HT1080 (cell line): ENCODE measurements at places on chromosomes 1 and 21. TPM values are rescaled to one million over a fixed set of nuclear protein-coding genes. Genes with fewer than 3 reads are reported as not detected.

The BRINP3 gene
- total RNA-seq = not detected in 2 replicates

- DNase-seq = no peak
These were observed 134.1 kb upstream of the RAB4A start for GRCh38 chr1:229136822-229137221.

GRCh38 chr21:38303300-38303699, 46.5 kb downstream of the KCNJ15 start:
- DNase-seq = peak; percentile 91

- no peak for DNase-seq
These were observed 101.9 kb downstream of the RGS21 start for GRCh38 chr1:192418552-192419285.

- DNase-seq = no peak
These were observed 563 bp downstream of the QSOX1 start for GRCh38 chr1:180155182-180155682.
